ENCODE measurements at places on chromosomes 11 and 22.

- no peak for DNase-seq
Measured at GRCh38 chr11:93694557-93694956, 33.1 kb downstream of the CEP295 start.

- no peak for DNase-seq
Measured at GRCh38 chr11:36931139-36931538, 333.1 kb upstream of the RAG2 start.

- no peak for DNase-seq
Measured at GRCh38 chr11:100224541-100225034, 462.5 kb upstream of the ARHGAP42 start.

DNA sequence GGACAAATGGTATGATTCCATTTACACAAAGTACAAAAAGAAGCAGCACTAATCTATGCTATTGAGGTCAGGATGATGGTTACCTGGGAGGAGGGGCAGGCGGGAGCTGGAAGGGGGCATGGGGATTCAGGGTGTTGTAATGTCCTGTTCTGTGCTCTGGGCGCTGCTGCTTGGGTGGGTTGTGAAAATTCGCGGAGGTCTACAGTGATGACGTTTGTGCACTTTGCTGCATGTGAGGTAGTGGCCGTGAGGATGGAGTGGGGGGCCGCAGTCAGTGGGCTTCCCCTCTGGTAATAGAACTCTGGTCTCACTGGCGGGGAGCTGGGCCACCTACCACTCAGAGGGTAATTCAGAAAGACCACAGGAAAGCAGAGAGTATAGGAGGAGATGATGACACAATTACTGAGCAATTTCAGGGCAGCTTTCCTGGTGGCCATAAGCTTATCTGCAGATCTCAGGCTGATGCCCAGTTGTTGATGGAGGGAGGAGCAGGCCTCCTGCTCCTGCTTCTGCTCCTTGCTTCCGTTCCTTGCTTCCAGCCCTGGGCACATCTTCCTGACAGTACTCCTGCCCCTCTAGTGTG lies 121.5 kb downstream of the CEP164 start:
- no peak for DNase-seq

GRCh38 chr22:21108379-21109115 lies 62.8 kb downstream of the LRRC74B start:
- no peak for DNase-seq

GRCh38 chr11:68140496-68141245 lies 19.5 kb upstream of the CHKA start:
- DNase-seq: no peak

GRCh38 chr22:36902143-36902926 lies 11.1 kb upstream of the CSF2RB start:
- no peak for DNase-seq

GRCh38 chr22:37716708-37717107 lies 19.9 kb downstream of the TRIOBP start:
- no peak for DNase-seq

DNA sequence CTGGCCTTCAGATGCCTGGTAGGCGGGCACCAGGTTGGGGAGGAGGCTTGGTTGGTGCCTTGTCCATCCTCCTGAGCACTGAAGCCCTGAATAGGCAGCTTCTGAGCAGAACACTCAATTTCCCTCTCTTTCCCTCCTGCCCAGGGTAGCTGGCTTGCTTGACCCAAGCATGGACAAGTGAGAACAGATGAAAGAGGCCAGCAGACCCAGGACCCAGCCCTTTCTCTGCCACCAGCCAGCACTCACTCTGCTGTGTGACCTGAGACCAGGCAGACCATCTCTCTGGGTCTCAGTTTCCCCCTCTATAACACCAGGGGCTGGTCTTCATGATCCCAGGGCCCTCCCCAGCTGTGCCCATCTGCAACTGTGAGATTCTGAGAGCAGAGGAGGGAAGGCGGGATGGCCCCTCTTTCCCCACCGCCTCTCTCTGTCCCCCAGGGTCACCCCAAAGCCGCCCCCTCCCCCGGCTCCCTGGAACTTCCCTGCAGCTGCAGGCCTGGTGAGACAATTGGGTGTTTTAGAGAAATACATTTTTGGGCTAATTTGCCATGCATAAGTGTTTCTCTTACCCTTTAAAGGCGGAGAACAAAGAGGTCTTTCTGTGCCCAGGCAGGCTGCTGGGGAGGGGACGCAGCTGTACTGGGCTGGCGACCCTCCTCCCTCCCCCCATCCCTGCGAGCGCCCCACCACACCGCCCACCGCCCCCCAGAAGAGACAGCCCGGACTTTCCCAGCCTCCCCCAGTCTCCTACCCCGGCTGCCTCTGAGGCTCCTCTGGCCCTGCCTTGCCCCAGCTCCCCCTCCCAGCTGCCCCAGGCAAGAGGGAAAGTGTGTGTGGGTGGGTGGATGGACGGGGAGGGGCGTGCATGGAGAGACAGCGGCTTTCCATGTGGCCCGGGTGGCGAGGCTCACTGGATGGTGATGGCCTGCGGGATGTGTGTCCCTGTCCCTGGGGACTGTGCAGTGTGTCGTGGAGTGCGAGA lies 30.8 kb upstream of the PICK1 start:
- no peak for DNase-seq

DNA sequence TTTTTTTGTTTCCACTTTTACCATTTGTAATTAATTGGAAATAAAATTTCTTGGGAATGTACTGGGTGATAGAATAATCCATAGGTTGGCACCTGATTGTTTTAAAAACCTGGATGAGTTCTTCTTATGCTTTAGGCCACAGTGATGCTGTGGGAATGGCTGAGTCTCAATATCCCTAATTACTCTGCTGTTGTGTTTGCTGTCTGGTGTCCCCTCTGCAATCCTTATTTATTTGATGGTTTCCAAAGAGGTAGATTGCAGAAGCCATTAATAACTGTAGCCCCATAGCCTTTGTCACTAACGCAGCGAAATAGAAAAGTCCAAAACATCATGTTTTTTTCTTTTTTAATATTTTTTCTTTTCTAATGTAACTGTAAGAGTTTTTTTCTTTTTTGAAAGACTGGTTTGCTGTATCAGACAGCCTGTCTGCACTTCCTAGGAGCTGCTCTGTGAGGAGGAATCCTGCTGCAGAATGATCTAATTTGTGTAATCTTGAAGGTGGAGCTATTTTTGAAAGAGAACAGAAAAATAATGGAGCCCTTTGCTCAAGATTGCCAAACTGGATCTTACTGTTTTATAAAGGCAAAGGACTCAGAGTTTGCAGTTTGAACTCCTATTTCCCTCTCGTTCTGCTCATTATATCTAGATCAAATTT lies 14.9 kb downstream of the PACS1 start:
- no peak for DNase-seq

GRCh38 chr22:33076343-33076742 lies 18.2 kb upstream of the SYN3 start:
- DNase-seq: no peak

Data from activated naive CD4-positive, alpha-beta T cell treated with anti-CD3 and anti-CD28 coated beads, Interleukin-2, amount 50 U/mL, for 72 hours (primary cell).